Muscle of back (tissue), 13 donors: ENCODE measurements at places on chromosomes 7 and 10. TPM values are rescaled to one million over a fixed set of nuclear protein-coding genes. Genes with fewer than 3 reads are reported as not detected.

DNA sequence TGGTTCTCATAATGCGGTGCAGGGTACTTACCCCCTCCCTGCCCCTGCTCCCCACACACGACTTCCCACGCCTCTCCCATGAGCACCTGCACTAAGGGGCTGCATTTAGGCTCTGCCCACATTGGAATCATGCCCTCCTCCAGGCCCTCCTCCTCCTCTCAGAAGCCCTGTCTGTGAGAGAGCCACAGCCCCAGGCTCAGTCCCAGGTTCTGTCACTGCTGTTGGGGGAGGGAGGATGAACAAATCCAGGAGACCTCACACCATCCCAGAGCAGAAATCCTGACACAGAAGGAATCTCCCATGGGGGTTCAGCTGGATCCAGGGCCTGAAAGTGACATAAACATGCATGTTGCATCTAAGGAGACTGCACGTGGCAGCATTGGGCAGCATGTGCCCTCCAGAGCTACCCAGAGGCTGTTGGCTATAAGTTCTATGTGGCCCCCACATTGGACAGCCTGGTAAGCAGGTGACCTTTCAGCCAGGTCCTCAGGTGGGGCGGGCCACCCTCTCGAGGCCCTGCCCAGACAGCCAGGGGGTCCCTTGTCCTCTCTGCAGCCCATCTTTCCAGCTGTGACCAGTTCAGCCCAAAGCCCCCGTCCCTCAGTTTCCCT, 1.6 kb upstream of the PILRA start:
- DNase-seq: no peak

- no peak for DNase-seq
Observed at GRCh38 chr10:50990568-50991455, 83.5 kb upstream of the PRKG1 start.

DNA sequence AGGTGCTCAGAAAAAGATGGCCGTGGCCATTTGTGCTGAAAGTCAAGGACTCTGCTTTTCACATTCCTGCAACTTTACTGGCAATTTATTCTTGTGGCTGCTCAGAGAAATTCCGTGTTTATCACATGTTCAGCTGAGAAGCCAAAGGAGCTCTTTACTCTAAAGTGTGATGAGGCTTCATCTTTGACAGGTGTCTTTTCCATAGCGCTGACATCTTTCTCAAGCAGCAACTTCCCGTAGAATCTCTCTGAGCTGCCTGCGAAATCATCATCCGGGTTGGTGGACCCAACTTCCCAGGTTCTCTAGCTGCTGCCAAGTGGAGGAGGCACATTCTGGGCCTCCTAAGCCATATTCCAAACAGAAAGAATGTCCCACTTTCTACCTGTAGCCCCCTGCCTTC, 16.9 kb upstream of the NPS start:
- DNase-seq: no peak

DNA sequence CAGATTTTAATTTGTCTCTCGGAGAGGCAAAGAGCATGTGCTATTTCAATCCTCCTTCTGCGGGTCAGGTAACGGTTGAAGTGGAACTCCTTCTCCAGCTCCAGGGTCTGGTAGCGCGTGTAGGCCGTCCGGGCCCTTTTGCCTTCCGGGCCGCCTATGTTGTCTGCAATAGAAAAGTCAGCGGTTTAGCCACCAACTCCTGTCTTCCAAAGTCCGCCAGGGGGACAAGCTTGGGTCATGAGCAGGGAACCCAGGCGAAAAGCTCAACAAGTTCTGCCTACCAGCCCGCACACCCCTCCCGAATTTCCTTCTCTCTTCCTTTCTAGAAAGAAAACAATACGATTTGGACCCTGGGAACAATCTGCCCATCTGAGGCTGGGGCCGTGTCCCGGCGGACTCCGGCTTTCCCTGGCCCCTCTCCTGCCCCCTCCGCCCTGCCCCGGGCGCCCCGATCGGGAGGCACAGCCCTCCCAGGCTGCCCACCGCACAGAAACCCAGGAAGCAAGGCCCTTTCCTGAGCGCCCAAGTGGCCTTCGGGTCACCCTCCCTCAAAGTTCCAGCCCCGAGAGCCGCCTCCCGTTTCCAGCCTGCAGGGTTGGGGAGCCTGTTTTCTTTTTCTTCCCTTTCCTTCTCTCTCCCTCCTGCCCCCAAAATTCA, 1.4 kb downstream of the HOXA5 start:
- DNase-seq: peak; percentile 62

GRCh38 chr7:13097499-13097898, 410.1 kb downstream of the ARL4A start:
- no peak for DNase-seq

GRCh38 chr7:43686991-43687390, 42.3 kb downstream of the COA1 start:
- DNase-seq: no peak

DNA sequence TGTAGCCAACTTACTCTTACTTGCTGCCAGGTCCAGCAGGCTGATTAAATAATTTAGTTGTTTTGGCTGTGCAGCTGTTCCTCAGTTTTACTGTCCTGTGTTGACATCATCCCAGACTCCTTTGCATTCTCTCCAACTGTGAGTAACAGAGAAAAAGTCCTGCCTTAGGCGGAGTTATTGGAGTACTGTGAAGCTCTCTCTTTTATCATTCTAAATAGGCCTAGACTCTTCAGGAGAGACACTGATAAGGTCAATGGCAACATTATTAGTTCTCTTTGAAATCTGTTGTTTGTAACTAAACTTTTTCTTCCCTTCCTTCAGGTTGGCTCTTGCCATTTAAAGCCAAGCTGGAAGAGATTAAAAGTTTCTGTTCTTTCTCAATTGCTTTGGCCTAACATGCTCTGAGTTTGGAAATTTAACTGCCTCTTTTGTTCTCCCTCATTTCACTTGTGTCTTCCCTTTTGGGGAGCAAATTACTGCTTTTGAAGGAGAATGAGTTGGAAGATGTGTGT, 215.7 kb upstream of the CSTF2T start:
- DNase-seq: peak; percentile 36

DNA sequence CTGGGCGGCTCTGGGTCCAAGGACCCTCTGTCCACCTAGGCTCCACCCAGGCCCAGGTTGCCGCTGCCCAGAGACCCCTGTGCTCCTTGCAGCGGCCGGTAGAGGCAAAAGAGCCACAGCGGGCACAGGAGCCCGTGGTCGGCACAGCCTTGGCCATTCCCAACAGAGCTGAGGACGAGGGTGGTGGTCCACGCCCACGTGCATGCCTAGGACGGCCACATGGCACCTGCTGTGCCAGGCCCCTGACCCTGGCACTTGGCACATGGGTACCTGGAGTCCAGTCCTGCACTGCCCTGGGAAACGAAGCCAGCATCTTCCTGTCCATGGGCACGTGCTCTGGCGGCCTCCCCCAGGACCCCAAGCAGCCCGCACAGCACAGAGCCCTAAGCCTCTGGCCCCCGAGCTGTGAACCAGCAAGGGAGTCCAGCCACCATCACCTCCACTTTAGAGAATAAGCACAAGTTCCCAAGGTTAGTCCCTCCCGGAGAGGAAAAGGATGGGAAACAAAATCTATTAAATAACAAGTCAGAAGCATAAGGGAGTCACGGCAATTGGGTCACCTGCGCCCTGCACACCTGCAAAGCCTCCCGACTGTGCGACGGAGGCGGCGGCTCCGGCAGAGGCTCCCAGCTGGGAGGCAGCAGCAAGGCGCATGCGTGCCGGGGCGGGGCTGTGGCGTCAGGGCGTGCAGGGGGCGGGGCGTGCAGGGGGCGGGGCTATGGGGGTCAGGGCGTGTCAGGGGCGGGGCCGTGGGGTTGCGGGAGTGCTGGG, 59.1 kb downstream of the STK32C start:
- no peak for DNase-seq

DNA sequence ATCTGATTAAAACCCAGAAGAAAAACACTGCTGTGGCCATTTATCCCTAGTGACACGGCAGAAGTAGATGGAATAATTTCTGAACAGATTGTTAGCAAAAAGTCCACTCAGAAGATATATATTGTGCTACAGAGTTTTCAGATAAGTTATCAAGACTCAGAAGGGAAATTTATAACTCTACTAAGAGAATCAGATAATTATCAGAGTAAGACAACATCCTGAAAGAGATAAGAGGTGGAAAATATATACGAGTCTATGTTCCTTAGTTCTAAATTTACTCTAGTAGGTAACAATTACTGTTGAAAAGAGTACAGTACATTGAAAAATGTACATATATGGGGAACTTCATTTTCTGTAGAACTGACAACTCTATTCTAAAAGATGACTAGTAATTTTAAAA, 176.7 kb downstream of the GNAI1 start:
- no peak for DNase-seq

DNA sequence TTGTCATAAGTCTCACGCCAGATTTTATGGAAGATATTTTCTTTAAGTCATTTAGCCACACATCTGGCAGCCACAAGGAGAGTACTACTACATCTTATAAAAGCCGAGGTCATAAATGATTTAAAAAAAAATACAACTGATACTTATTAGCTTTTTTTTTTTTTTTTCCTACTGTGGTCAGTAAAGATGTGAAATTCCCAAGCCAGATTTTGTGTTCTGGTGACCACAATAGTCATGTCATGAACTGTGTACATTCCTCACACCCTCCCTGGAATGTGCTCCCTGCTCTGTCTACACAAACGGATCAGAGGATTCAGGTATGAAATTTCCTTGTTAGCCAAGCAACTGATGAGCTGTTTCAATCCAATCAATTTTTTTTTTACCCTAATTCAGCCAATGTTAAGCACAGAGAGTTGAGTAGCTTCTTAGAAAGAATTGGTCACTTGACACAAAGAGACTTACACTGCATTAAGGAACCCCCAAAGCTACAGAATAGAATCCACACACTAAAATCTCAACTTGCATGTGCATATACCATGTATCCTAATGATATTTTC, 54.7 kb downstream of the CHRM2 start:
- no peak for DNase-seq

- peak; percentile 5 for DNase-seq
Observed at GRCh38 chr7:145434811-145435210, 599.0 kb upstream of the TPK1 start.

Gene BLNK
- 2.8 TPM for polyA plus RNA-seq

Gene CYP2C8
- 0.56 TPM for polyA plus RNA-seq

Gene FAM221A
- polyA plus RNA-seq: 2.7 TPM

Gene COL1A2
- polyA plus RNA-seq: 5,622 TPM

Gene GPAM
- polyA plus RNA-seq: 7.4 TPM
